SK-N-SH (cell line): ENCODE measurements at places on chromosomes 2 and 18. TPM values are rescaled to one million over a fixed set of nuclear protein-coding genes. Genes with fewer than 3 reads are reported as not detected.

STEAP3 gene
- polyA plus RNA-seq = 30.6 and 34.3 TPM in 2 replicates

LIPG gene
- polyA plus RNA-seq = 3.2 and 4.4 TPM in 2 replicates

GYPC gene
- polyA plus RNA-seq = not detected in 2 replicates

ZNF407 gene
- 2.6 and 2.7 TPM in 2 replicates for polyA plus RNA-seq

C2orf80 gene
- polyA plus RNA-seq = not detected in 2 replicates

GRCh38 chr2:4882421-4882820, 809.8 kb upstream of the SOX11 start:
- no peak overlapping the region for H3K27ac ChIP-seq
- no peaks in the 10 kb centered on the region for H3K4me1 ChIP-seq
- peak; percentile 35 for DNase-seq
- no peak overlapping the region for H3K4me3 ChIP-seq

DNA sequence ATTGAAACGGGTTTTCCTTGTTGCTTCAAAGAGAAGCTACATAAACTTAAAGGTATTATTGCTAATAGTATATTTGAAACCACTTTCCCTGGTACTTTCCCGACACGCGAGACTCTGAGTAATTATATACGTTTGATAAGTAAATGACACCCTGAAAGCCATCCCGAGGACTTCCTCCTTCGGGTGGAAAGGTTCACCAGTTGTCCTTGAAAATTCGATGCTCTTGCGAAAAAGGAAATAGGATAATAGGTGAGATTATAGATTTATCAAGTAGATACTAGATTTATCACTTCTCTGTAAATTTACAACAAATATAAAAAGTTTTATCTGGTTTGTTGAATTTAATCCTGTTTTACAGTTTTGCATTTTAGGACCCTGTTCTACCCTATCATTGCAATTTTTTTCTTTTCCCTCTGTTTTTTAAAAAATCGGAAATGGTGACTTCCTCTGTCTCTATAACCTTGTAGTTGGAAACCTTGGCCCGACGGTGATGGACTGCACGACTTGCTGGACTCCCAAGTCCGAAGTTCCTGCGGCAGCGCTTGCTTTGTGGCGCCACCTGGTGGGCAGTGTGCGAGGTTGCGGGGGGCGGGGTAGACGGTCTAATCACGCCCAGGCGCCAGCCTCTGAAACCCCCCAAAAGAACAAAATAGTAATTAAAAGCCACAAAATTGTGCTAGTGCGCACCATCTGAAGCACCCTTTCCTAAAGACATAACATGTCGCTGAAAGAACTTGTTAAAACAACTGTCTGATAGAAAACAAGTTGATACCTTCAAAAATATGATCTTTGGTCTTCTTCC, 972 bp upstream of the DLX2 start:
- no peaks in the 10 kb centered on the region for H3K36me3 ChIP-seq
- H3K27me3 ChIP-seq = peaks cover 21% of the 10 kb centered on the region; the same call in 1 of the 2 replicates
- peak overlapping the region; percentile 64 for H3K4me3 ChIP-seq
- peak; percentile 89 for DNase-seq
- no peak overlapping the region for H3K27ac ChIP-seq

DNA sequence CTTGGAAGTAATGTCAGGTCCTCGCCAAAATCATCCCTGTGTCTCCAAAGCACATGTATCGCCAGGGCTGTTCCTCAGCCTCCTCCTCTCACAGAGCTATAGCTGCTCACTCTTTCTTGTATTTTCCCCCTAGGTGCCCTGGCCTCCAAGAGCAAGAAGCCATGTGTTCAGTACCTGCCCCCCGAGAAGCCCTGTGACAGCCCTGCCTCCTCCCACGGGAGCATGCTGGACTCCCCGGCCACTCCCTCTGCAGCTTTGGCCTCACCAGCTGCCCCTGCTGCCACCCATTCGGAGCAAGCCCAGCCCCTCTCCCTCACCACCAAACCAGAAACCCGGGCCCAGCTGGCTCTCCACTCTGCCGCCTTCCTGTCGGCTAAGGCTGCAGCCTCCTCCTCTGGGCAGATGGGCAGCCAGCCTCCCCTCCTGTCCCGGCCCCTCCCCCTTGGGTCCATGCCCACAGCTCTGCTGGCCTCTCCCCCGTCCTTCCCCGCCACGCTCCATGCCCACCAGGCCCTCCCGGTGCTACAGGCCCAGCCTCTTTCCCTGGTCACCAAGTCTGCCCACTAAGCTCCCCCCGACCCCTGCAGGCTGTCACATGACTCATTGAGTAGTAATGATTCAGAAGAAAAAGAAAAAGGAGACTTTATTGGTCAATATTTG, 18.8 kb downstream of the TGOLN2 start:
- H3K27me3 ChIP-seq = no peaks in the 10 kb centered on the region
- H3K4me1 ChIP-seq = peaks cover 17% of the 10 kb centered on the region; the same call in 1 of the 2 replicates
- peak; percentile 95 for DNase-seq
- H3K36me3 ChIP-seq = peaks cover 5% of the 10 kb centered on the region
- H3K4me3 ChIP-seq = peak overlapping the region; percentile 3; the same call in 1 of the 2 replicates

DNA sequence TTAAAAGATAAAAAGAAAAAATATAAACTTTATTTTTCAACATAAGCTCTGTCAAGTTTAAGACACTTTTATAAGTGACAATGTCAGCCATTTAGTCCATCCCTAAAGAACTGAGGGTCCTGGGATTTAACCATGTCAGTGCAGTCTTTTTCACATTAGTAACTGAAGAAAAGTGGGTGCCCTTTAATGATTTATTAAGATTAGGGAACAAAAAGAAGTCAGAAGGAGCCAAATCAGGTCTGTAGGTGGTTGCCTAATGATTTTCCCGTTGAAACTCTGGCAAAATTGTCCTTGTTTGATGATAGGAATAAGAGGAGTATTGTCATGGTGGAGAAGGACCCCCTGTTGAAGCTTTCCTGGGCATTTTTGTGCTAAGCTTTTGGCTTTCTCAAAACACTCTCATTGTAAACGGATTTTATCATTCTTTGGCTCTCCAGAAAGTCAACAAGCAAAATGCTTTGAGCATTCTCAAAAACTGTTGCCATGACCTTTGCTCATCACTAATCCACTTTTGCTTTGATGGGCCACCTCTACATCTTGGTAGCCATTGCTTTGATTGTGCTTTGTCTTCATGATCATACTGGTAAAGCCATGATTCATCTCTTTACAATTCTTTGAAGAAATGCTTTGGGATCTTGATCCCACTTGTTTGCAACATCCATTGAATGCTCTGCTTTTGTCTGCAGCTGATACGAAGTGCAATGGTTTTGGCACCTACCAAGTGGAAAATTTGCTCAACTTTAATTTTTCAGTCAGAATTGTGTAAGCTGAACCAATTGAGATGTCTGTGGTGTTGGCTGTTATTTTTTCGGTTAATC, 22.0 kb downstream of the TSPYL6 start:
- no peaks in the 10 kb centered on the region for H3K36me3 ChIP-seq
- no peak overlapping the region for H3K27ac ChIP-seq
- H3K27me3 ChIP-seq = no peaks in the 10 kb centered on the region

DNA sequence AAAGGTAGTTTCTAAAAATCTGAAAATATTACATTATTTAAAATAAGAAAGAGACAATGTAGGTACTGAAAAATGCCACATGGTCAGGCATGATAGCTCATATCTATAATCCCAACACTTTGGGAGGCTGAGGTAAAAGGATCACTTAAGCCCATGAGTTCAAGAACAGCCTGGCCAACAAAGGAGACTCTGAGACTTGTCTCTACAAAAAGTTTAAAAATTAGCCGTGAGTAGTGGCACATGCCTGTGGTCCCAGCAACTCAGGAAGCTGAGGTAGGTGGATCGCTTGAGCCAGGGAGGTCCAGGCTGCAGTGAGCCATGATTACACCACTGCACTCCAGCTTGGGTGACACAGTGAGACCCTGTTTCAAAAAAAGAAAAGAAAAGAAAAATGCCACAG, 21.8 kb downstream of the ATAD2B start:
- no peak overlapping the region for H3K27ac ChIP-seq
- no peak overlapping the region for H3K4me3 ChIP-seq
- DNase-seq = no peak
- H3K4me1 ChIP-seq = peaks cover 22% of the 10 kb centered on the region; the same call in 1 of the 2 replicates

GRCh38 chr2:50953021-50953420, 78.9 kb downstream of the NRXN1 start:
- no peak overlapping the region for H3K27ac ChIP-seq
- no peaks in the 10 kb centered on the region for H3K36me3 ChIP-seq
- peaks cover 11% of the 10 kb centered on the region for H3K4me1 ChIP-seq
- no peak for DNase-seq

- no peaks in the 10 kb centered on the region for H3K4me1 ChIP-seq
- H3K4me3 ChIP-seq = no peak overlapping the region
- DNase-seq = no peak
- no peak overlapping the region for H3K27ac ChIP-seq
Measured at GRCh38 chr2:167652401-167652800, 595.0 kb downstream of the STK39 start.

DNA sequence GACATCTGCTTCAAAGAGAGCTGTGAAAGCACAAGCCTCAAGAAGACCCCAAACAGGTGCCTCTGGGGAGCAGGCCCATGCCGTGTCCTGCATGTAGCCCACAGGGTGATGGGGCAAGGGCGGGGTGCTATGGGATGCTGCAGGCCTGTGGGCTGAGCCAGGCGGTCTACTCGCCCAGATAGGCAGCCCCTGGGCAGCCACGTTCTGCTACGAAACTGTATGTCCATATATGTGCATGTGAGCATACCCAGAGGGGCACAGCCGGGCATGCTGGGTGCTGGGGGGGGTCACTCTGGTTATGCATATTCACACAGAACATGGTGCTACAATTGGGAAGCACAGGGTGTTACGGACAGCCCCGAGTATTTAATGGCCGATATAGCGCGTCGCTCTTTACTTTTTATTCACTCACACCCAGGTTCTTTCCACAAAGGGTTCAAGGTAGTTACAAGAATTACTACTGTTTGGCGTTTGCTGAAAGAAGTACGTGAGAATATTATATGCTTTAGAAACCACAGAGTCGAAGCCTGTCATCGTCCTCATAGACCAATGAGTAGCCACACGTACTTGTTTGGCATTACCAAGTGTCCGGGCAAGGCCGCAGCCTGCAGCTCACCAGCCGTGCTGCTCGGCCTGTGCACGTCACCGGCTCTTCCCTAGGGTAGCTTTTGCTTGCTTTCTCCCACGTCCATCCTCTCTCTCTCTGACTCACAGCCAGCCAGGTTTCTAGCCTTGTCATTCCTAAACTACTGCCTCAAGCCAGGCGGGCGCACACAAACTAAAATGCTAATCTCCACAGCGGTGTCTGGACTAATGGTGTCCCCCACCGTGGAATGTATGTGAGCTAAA, 14.4 kb downstream of the MTERF4 start:
- no peaks in the 10 kb centered on the region for H3K27me3 ChIP-seq
- H3K4me3 ChIP-seq = no peak overlapping the region
- peaks cover 35% of the 10 kb centered on the region for H3K36me3 ChIP-seq
- no peak for DNase-seq

DNA sequence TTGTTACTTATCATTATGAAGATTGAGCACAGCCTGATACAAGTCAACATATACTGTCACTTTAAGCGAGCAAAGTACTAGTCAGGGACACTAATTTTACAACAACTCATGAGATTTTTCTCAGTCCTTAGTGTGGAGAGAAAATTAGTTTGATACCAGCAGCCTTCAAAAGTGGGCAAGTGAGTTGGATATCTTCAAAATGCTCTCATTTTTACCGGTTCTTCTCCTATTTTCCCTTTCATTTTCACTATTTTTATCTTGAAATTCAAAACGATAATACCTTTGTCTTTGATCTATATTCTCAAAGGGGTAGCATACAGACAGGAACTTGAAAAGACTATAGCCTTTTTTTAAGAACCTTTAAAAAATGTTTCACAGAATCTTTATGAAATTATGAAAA, 52.0 kb upstream of the UBXN4 start:
- no peak for DNase-seq
- H3K27me3 ChIP-seq = no peaks in the 10 kb centered on the region
- no peaks in the 10 kb centered on the region for H3K4me1 ChIP-seq
- H3K36me3 ChIP-seq = peaks cover 12% of the 10 kb centered on the region
- H3K4me3 ChIP-seq = no peak overlapping the region

- H3K27me3 ChIP-seq = peaks cover 7% of the 10 kb centered on the region; the same call in 1 of the 2 replicates
- H3K4me1 ChIP-seq = 0 out of 2 replicates have a peak, but pooled peaks cover 7% of the 10 kb centered on the region
- no peak overlapping the region for H3K27ac ChIP-seq
- H3K4me3 ChIP-seq = no peak overlapping the region
- H3K36me3 ChIP-seq = no peaks in the 10 kb centered on the region
Measured at GRCh38 chr2:217521820-217522219, 481.0 kb downstream of the TNS1 start.

DNA sequence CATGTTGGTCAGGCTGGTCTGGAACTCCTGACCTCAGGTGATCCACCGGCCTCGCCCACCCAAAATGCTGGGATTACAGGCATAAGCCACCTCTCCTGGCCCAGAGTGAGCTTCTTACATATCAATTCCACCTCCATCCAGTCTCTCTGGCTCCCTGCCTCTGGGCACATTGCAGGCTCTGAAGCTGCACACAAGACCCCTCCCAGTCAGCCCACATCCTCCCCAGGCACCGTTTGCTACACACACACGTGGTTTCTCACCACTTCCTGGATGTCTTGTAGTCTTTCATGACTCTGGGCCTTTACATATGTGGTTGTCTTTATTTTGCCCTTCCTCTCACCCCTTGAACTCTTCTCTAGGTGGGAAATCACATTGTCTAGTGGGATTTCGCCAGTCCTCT, 64.0 kb upstream of the CABLES1 start:
- H3K27ac ChIP-seq = no peak overlapping the region
- H3K36me3 ChIP-seq = no peaks in the 10 kb centered on the region
- H3K4me1 ChIP-seq = no peaks in the 10 kb centered on the region
- H3K27me3 ChIP-seq = no peaks in the 10 kb centered on the region
- DNase-seq = no peak

DNA sequence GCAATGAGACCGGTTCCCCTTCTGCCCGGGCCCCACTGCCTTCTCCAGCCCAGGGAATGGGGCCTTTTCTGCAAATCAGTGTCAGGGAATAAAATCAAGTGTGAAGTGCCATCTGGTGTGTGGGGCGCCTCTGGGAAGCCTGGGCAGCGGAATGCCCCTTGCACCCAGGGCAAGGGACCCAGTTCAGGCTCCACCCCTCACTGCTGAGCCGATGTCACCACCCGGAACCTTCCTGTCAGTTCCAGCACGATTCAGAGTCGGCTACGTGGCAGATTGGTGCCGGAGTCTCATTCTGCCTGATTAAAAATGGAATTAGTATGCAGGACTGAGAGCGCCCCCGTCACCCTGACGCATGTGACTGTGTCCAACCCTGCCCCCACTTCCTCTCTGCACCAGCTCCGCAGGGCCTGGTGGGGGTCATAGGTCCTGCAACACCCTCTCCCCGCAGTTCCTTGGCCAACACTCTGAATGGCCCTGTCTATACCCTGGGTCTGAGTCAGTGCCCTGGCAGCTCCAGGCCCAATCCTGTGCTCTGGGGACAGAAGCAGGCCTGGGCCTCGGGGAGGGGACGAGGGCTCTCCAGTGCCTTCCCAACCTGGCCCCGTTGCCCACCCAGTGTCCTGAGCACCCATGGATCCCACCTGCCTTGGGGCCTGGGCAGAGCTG, 8.2 kb upstream of the ALPI start:
- H3K4me3 ChIP-seq = no peak overlapping the region
- no peak overlapping the region for H3K27ac ChIP-seq
- no peaks in the 10 kb centered on the region for H3K36me3 ChIP-seq
- peak; percentile 22 for DNase-seq
- no peaks in the 10 kb centered on the region for H3K27me3 ChIP-seq
- no peaks in the 10 kb centered on the region; the same call in 1 of the 2 replicates for H3K4me1 ChIP-seq

- H3K27ac ChIP-seq = no peak overlapping the region
- H3K36me3 ChIP-seq = no peaks in the 10 kb centered on the region
- no peaks in the 10 kb centered on the region for H3K4me1 ChIP-seq
- H3K27me3 ChIP-seq = peaks cover 12% of the 10 kb centered on the region; the same call in 1 of the 2 replicates
- H3K4me3 ChIP-seq = no peak overlapping the region; the same call in 1 of the 2 replicates
Measured at GRCh38 chr18:11713756-11714155, 24.7 kb downstream of the GNAL start.
